Activated CD4-positive, CD25-positive, alpha-beta regulatory T cell (primary cell): ENCODE measurements at places on chromosomes 1 and 21.

DNA sequence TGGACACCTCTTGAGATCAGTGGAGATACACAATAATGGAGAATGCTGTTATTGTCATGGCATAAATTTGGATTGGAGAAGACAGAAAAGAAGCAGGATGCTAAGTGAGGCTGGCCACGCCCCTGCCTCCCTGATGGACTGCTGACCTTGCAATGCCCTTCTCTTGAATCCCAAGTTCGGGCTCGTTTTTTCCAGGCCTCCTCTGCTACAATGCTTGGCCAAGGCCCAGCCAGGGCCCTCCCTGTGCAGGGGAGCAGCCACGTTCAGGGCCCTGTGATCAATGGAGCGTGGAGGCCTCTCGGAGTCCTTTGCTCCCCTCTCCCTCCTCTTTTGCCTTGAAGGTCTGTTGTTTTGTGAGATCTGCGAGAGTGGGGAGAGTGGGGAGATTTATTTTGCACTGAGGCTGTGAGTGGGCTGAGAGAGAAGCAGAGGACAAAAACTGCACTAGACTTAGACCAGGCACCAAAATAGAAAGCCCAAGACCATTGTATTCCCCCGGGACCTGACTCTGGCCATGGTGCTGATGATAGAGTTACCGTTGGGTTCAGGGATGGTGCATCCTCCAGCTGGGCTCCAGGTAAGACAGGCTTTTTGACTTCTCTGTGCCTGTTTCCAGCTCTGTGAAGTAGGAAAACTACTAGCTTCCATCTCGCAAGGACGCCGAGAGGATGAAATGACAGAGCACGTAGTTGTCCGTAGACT, 268.6 kb downstream of the KAZN start:
- DNase-seq = no peak

DNA sequence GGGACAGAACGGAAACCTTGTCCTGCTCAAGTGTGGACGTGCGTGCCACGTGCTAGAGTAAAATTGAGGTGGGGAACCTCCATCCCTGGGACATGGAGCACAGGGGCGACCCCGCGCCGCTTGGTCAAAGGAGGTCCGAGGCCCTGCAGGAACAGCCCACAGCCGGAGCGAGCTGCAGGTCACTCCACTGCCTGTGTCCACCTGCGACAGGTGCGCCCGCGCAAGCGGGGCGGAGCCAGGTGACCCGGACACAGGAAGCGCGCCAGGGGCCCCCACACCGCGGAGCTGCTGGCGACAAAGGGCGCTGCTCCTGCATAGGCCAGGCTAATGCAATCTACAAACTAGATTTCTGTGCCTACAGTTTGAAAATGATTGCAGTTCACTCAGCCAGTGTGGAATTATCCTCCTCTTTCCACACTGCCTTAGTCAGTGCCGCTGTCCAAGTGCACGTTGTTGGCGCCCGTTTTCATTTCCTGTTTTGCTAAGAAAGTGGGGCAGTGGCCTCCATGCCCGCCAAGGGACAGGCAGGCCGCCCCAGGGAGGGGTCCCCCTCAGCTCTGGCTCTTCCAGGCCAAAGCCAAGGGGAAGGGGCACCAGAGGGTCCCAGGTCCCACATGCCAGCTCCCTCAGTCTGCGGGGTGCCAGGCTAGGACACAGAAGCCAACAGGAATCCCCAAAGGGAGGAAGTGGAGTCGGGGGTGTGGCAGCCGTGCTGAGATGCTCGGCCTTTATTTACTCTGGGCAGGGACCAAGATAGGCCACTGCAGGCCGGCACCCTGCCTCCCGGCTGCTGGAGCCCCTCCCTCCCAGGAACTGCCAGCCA, 4.3 kb upstream of the NADK start:
- DNase-seq = no peak

DNA sequence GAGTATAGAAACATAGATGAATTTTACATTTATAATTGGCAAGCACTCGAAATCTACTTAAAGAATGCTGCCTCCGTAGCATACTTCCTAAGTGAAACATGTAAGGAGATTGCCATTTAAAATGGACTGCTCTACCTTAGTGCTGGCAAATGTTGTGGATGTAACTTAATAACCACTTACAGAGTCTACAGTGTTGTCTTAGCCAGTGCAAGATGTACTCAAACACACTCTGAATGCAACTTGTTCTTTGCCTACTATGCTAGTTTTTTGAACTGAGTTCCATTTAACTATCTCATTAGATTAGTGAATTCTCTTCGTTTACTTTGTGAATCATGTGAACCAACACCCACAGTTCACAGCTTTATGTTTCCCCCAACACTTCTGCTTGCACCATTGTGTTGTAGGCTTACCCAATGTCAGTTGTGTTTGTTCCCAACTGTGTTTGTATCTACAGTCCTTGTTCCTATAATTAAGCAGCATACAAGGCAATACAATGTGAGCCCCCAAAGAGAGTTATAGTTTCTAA, 345.5 kb upstream of the LYPLAL1 start:
- DNase-seq = no peak

GRCh38 chr1:42319128-42319851, 15.7 kb downstream of the FOXJ3 start:
- DNase-seq = no peak

GRCh38 chr1:8493916-8494540, 176.1 kb downstream of the SLC45A1 start:
- no peak for DNase-seq

DNA sequence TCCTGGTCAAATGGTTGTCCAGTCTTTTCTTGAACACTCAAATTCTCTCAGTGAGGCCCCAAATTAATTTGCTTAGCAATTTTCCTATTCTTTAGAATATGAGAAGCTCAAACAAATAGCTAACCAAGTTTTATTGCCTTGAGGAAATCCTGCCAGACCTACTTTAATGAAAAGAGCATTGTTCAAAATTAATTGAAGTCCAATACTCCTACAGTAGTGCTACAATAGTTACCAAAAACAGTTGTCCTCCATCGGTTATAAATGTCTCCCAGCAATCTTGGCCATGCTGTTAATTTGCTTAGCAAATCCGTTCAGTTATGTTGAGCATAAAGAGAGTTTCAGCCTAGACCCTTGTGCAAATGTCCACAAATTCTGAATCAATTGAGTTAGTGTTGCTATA, 112.9 kb downstream of the MAB21L3 start:
- no peak for DNase-seq

GRCh38 chr1:20366463-20367115, 75.9 kb downstream of the VWA5B1 start:
- DNase-seq = no peak

DNA sequence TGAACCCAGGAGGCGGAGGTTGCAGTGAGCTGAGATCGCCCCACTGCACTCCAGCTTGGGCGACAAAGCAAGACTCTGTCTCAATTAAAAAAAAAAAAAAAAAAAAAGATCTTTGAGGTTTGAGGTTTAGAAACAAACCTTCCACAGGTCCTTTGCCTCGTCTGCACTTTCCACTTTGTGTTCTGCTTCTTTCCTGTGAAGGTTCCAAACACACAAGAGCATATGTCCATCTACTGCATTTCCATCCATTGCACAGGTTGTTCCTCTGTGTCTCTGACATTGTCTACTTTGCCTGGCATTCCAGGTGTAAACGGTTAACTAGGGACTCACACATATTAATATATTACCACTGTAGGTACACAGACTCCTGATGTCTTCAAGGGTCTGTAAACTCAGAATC, 40.1 kb downstream of the DSTYK start:
- no peak for DNase-seq

- no peak for DNase-seq
These were observed 52.4 kb downstream of the TOR1AIP2 start for GRCh38 chr1:179825206-179825605.

- no peak for DNase-seq
These were observed 42.6 kb downstream of the CD34 start for GRCh38 chr1:207868251-207868773.

DNA sequence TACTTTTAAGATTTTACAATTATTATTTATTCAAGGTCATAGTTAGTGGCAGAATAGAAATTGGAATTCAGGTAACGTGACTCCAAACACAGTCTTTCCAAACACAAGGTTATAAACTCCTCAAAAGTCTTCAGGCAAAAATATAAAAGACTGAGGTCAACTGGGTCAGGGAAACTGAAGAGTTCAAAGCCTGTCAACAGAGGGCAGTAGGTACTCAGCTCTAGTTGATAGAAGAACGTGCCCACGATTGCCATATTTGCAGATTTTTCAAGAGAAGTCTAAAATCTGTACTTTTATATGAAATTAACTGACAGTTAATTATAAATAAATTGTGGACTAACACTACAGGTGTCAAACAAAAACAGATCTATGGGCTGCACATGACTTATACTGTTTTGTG, 135.0 kb downstream of the LHX4 start:
- DNase-seq = no peak

GRCh38 chr1:223750730-223751570, 38.6 kb downstream of the CAPN2 start:
- DNase-seq = no peak

DNA sequence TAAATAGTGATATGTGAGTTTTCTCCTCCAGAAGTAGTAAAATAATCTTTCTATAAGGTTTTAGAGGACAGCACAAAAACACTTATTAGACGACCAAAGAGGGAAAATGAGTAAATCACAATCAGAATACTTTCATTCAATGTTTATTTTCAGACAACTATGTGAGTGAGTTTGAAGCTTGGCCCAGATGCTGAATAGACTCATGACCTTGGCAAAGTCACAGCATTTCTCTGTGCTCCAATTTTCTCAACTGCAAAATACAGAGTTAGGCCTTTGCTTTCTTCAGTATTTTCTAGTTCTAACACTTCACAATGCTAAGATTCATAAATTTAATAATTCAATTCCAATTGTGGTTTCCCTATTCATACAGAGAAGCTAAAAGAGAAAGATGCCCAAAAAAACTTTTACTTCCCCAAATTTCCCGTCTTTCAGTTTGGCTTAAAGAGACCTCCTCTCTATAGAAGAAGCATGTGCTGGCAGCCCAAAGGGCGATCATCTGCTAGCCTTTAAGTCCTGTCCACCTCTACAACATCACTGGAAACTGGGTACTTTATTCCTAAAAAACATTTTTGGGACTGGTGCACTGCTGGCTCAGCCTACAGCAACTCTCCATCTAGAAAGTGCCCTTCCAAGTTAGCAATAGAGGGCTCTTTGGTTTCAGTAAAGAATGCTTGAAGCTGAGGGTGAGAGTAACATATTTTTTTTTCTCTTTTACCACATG, 116.8 kb upstream of the GORAB start:
- no peak for DNase-seq

DNA sequence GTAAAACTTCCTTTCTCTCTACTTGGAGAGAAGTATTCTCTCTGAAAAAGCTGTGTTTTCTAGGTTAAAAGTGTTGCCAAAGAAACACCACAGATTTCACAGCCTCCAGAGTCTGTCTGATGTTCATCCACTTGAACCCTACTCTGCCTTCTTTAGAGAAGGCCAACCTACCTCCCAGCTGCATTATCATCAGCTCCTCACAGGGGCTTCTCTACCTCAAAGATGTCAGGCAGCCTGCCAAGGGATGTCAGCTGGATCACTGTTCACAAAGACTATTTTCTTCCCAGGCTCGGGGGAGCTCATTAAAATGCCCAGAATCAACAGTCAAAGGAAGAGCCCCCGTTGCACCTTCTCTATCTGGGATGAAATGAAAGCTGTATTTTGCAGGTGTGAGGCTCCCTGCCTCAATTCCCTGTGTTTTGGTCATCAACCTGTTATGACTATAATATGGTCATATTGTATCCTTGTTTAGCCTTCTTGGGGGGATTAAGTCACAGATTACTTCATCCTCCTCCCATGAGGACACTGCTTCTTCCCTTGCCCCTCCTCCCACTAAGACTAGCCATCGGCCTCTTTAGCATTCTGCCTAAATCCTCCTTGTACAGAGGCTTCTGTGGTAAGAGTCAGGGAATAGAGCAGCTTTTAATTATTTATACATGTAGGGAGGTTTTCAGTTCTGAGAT, 25.7 kb downstream of the ANGPTL7 start:
- no peak for DNase-seq

- no peak for DNase-seq
These were observed 795.2 kb upstream of the TMPRSS15 start for GRCh38 chr21:19198801-19199200.

- DNase-seq = no peak
These were observed 137.3 kb downstream of the NAV1 start for GRCh38 chr1:201676197-201676596.

GRCh38 chr1:83882906-83883305, 116.0 kb downstream of the TTLL7 start:
- DNase-seq = no peak

GRCh38 chr1:51515312-51515960, 3.6 kb downstream of the EPS15 start:
- DNase-seq = no peak

DNA sequence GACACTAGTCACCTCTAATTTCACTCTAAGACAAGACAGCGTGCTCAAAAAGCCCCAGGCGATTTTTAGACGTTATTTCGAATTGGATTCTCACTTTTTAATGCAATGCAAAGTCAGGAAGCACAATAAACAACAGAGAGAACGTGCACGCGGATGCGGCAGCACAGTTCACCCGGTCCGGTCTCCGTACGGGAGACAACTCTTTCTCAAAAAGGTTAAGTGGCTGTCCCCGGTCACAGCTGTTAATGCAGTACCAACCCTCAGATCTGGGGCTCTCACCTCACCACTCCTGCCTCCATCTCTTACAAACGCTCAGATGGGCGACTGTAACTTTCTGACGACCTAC, 1.2 kb downstream of the HP1BP3 start:
- DNase-seq = no peak

DNA sequence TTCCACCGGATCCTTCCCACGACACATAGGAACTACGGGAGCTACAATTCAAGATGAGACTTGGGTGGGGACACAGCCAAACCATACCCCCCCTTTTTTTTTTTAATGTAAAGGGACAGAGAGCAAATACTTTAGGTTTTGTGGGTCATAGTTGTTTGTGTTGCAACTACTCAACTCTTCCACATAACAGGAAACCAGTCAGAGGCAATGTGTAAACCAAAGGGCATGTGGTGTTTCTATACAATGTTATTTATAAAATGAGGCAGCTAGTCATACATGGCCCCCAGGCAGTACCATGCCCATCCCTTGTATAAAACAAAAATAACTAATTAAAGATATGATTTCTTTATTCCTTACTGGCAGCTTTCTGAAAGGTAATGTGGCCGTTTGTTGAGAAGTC, 845.4 kb upstream of the ADAMTS5 start:
- DNase-seq = no peak

GRCh38 chr1:233460692-233461091, 133.2 kb downstream of the MAP3K21 start:
- DNase-seq = no peak

GRCh38 chr1:222561656-222562055, 13.8 kb upstream of the HHIPL2 start:
- DNase-seq = no peak
